DMS53 (cell line): ENCODE measurements at places on chromosomes 11 and 22.

DNA sequence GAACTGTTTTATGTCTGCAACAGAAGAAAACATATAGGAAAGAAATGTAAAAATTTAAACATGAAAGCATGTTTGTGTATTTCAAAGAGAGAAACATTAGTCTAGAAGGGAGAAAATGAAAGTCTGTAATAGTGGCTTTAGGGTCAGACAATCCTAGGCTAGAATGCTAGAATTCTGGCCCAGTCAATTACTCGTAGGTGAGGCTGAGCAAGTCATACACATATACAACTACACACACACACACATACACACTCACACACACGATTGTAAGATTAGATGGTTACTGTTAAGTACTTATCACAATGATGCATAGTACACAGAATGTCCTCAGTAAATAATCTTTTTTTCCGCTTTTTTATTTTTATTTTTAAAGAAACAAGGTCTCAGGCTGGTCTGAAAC is 37.7 kb upstream of the PCF11 start:
- DNase-seq = no peak

GRCh38 chr22:26131589-26132154 is 37.6 kb upstream of the SEZ6L start:
- DNase-seq = no peak

DNA sequence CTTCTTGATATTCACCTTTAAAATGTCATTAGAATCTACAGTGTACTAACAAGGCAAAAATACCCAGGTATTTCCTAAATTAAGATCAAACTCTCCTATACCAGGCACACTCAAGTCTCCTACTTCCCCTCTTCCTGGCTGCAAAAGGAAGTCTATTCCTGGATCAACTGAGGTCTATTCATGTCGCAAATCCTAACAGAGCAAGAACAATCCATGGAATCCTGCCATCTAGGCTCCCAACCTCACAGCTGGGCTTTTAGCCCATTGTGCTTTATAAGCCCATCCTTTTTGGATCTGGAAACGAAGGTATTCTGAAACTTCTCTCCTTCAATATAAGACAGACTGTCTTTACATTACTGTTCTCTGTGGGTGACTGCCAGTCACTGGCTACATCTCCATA is 161.8 kb downstream of the SOX6 start:
- no peak for DNase-seq

GRCh38 chr11:64114231-64114630 is 51.7 kb downstream of the MACROD1 start:
- no peak for DNase-seq

- DNase-seq = no peak
Measured at GRCh38 chr22:25105817-25106650, 93.6 kb upstream of the CRYBB3 start.

- DNase-seq = no peak
Measured at GRCh38 chr11:134019500-134019899, 49.4 kb upstream of the JAM3 start.

DNA sequence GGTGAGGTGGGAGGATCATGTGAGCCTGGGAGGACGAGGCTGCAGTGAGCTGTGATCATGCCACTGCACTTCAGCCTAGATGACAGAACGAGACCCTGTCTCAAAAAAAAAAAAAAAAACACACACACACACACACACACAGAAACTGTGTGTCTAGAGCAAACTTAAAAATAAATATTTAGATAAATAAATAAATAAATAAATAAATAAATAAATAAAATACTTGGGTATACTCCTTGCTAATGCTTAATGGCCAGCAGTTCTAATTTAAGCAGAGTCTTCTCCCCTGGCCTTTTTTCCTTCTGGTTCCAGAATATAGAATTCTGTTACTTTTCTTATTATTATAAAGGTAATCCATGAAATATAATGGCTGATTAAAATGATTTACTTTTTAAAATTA is 5.1 kb upstream of the ARL2 start:
- no peak for DNase-seq

GRCh38 chr11:132909021-132909606 is 623.2 kb downstream of the OPCML start:
- DNase-seq = no peak

DNA sequence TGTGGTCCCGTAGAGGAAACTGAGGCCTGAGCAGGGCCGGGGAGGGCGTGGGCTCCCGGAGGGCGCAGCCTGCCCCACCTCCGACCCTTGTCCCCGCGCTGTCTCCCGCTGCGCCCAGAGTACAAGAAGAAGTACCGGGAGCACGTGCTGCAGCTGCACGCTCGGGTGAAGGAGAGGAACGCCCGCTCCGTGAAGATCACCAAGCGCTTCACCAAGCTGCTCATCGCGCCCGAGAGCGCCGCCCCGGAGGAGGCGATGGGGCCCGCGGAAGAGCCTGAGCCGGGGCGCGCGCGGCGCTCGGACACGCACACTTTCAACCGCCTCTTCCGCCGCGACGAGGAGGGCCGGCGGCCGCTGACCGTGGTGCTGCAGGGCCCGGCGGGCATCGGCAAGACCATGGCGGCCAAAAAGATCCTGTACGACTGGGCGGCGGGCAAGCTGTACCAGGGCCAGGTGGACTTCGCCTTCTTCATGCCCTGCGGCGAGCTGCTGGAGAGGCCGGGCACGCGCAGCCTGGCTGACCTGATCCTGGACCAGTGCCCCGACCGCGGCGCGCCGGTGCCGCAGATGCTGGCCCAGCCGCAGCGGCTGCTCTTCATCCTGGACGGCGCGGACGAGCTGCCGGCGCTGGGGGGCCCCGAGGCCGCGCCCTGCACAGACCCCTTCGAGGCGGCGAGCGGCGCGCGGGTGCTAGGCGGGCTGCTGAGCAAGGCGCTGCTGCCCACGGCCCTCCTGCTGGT is 1.9 kb downstream of the NLRP6 start:
- DNase-seq = peak; percentile 83

DNA sequence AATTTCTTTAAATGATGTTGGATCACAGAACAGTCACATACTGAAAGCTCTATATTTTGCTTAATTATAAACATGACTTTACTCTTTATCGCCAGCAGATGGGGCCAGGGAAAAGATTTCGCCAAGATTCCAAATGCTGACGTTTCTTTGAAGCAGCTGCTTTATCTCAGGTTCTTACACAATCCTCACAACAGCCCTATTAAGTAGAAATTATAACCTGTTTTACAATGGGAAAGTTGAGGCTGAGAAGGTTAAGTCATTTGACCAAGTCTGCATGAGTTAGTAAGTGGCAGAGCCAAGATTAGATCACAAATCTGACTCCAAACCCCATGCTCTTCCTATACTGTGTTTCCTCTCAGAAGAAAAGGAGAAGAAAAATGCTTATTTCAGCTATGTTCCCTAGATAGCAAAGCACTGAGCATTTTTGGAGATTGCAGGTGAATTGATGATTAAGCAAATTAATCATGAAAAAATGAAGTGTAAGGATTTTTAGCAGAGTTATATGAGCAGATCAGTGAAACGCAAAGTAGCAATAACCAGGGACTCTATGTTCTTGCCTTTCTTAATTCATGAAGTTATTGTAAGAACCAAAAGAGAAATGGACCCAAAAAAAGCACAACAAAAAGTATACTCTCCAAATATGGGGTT is 79.0 kb downstream of the AASDHPPT start:
- DNase-seq = peak; percentile 59

GRCh38 chr11:35274909-35275785 is 136.2 kb downstream of the CD44 start:
- DNase-seq = peak; percentile 49

DNA sequence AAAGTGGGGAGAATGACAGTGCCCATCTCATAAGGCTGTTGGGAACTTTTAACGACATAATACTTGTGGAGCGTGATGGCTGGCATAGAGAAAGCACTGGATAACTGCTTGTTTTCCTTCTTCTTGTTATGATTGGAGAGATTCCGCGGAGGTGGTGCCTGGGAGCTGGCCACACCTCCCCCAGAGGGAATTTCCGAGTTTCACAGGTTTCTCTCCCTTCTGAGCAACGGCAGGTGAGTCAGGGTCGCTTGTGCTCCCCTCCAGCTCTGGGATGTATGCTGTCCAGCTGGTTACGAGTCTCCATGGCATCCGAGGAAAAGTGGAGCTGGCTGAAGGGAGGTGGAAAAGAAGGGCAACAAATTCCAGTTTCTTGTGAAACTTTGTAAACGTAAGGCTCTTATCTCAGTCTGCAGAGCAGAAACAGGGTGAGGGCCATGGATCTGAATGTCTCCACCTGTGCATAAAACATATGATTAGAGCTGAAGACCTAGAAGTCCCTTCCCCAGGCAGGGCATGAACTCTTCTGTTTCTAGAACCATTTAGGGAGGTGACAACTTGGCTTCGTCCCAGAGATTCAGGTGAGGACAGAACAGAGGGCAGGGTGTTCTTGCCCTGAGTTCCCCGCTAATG is 10.0 kb upstream of the PLET1 start:
- peak; percentile 80 for DNase-seq

DNA sequence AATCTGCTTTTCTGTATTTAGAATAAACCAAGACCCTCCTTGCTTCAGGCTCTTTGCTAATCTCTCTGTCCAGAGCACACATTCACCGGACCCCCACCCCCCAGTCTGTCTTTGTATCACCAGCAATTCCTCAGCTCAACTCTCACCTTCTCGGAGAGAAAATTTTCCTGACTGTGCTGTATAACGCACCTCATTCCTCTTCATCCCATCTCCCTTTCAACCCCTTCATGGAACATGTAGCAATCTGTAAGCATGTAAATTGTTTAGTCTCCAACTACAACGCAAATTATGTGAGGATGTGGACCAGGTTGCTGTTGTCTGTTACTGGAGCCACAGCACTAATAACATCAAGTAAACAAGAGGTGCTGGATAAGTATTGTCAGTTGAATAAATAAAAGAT is 349.8 kb downstream of the DCDC1 start:
- DNase-seq = no peak

DNA sequence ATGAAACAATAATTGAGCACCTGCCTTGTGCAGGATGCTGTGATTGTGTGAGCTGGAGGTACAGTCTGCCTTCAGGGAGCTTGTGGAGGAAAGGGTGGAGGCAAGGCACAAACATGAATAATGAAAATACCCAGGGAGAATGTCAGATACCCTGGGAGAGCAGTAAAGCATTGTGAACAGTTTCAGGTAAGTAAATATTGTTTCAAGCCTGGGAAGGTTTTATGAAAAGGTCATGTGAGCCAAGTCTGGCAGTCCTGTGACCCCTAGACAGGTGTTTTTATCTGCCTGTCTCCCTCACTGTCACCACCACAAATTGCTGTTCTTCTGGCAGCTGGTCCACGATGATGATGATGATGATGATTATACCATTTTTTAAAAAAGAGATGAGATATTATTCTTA is 32.0 kb downstream of the SPECC1L start:
- peak; percentile 65 for DNase-seq

DNA sequence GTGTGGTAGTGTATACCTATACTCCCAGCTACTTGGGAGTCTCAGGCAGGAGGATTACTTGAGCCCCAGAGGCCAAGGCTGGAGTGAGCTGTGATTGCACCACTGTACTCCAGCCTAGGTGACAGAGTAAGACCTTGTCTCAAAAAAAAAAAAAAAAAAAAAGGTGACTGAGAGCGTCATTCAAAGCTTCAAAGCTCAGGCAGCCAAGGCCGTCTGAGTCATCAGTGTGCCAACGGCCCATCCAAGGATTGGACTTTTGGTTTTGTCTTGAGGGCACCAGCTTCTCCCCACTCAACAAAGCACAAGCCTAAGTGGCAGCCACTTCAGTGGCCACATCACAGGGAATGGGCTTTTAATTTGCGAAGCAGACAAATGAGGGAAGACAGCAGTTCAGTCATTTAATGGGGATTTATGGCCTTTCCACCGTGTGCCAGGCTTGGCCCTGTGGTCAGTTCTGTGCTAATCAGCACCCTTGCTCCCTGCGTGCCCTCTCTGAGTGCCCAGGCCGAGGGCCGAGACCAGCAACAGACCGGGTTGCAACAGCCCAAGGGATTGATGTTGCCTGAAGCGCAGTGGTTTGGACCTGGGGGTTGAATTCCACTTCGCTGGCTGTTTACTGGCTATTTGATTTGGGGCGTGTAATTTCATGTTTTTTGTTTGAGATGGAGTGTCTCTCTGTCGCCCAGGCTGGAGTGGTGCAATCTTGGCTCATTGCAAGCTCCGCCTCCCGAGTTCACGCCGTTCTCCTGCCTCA is 30.2 kb upstream of the CRYBB3 start:
- no peak for DNase-seq

DNA sequence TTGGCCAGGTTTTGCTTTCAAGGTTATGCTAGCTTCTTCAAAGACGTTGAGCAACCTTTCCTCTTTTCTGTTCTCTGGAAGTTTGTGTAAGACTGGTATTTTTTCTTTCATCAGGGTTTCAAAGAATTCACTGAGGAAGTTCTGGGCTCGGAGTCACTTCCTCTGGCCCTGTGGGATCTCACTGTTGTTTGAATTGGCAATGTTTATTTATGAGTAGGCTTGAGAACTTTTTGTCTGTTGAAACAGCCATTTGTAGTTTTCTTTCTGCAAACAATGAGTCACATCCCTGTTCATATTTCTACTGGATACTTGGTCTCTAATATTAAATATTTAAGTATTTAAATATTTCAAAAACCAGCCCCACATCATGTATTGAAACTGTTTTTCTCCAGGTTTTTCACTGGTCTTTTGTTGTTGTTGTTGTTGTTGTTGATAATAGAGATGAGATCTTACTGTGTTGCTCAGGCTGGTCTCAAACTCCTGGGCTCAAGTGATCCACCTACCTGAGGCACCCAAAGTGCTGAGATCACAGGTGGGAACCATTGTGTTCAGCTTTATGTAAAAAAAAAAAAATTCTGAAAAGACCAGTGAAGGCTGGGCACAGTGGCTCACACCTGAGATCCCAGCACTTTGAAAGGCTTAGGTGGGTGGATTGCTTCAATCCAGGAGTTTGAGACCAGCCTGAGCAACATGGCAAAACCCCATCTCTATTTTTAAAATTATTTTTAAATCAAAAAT is 26.9 kb downstream of the SUSD2 start:
- peak; percentile 69 for DNase-seq

- DNase-seq = no peak
Measured at GRCh38 chr11:4615856-4616444, 7.9 kb upstream of the TRIM68 start.

DNA sequence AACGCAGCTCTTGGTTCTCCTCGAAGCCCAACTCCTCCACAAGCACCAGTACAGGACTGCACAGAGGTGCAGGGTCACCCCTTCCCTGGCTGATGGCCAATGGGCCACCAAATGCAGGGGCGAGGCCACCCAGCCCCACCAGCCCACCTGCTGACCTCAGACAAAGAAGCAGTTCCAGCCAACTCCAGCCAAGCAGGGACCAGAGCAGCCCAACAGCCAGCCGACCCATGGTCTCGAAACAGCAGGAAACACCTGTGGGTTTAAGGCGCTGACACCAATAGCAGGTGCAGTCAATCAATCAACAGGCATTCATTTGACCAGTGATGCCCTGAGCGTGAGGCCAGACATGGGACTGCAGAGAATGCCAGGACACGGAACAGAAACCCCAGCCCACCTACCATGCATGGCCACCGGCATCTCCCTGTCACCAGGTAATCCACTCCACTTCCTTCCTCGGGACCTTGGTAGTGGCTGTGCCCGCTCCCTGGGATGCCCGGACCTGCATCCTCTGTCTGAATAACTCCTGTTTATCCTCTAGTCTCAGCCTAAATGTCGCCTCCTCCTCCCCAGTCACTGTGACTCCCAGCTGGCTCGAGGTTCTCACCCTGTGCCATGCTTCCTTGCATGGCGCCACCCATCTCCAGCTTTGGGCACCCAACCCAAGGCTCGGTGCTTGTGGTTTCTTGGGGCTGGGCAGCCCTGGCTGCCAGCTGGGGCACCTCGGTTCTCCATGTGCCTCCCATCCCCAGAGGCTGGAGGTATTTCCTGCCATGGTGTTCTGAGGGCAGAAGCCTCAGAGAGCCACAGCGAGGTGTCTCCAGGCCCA is 1475.4 kb downstream of the BRD1 start:
- DNase-seq = no peak

- peak; percentile 46 for DNase-seq
Measured at GRCh38 chr22:44468973-44469372, 29.1 kb downstream of the RTL6 start.

GRCh38 chr11:13354335-13354734 is 76.7 kb downstream of the BMAL1 start:
- DNase-seq = peak; percentile 51
